ENCODE measurements at places on chromosomes 2 and 18.

DNA sequence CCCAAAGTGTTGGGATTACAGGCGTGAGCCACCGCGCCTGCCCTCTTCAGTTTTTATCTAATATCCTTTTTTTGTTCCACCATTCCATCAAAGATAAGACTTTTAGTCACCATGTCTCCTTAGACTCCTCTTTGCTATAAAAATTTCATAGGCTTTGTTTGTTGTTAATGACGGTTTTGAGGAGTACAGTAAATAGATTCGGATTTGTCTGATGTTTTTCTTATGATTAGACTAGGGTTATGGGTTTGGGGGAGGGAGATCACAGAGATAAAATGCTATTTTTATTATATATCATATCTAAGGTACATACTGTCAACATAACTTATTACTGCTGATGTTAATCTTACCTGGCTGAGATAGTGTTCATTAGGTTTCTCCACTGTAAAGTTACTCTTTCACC lies 6.2 kb downstream of the IL36B start:
- DNase-seq, result no peak

- no peak for DNase-seq
Measured at GRCh38 chr18:56200381-56200911, 437.9 kb downstream of the TXNL1 start.

- no peak for DNase-seq
Measured at GRCh38 chr2:73822276-73822675, 6.5 kb upstream of the STAMBP start.

- peak; percentile 68 for DNase-seq
Measured at GRCh38 chr18:63319383-63320122, at the start of gene BCL2. TSS of gene BCL2 (minus strand) at chr18:63319769.

GRCh38 chr2:45577441-45577840 lies 33.6 kb downstream of the SRBD1 start:
- DNase-seq, result no peak

GRCh38 chr2:152379089-152379488 lies 44.1 kb downstream of the FMNL2 start:
- no peak for DNase-seq
